ENCODE measurements at places on chromosomes 5 and 9.

DNA sequence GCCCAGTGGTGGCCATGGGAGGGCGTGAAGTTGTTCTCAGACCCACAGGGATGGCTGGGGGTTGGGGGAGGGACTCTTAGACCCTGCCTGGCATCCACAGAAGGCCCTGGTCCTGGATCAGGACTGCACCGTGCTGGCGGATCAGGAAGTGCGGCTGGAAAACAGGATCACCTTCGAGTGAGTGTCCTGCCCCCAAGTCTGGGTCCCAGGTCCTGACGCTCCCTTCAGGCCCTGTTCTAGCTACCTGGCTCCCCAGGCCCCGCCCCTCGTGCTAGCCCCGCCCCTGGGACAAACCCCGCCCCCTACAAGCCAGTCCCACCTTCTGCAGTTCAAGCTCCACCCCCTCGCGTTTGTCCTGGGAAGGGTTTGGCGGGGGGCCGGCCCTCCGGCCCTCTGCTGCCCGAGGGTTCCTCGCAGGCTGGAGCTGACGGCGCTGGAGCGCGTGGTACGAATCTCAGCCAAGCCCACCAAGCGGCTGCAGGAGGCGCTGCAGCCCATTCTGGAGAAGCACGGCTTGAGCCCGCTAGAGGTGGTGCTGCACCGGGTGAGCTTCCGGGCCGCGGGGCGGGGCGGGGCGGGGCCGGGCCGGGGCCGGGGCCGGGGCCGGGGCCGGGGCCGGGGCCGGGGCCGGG is 12.9 kb downstream of the RGS14 start:
- no peak for DNase-seq

DNA sequence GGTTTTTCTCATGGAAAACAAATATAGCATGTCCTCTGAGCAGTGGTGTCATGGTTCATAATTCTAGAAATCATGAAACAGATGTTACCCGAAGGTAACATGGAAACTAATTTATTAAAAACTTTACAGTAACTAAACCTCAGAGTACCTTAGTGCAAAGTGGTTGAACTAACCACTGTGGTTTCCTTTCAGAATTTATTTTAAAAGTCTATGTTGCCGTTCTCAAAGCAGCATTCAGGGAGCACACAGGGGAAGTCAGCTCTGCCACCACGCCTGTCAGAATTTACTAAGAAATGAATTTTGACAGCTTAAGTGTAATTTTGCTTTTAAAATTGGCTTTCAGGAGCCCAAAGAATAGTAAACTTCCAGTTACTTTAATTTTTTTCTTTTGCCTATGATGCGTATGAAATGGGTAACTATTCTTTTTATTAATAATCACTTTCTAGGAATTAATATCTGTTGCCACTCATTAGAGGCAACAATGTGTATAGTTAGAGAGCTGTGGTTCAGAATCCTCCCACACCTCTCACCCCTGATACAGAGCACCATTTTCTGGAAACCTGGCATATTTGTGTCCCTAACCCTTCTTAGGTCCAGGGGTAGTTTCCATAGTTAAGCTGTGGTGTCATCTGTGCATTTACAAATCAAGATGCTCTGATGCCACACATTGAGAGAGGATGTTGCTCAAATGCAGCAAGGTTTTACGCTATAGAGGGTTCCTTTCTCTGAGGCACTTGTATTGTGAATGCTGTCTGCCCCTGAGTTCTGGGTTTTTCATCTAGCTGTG is 202.6 kb downstream of the ZSWIM6 start:
- DNase-seq, result no peak

DNA sequence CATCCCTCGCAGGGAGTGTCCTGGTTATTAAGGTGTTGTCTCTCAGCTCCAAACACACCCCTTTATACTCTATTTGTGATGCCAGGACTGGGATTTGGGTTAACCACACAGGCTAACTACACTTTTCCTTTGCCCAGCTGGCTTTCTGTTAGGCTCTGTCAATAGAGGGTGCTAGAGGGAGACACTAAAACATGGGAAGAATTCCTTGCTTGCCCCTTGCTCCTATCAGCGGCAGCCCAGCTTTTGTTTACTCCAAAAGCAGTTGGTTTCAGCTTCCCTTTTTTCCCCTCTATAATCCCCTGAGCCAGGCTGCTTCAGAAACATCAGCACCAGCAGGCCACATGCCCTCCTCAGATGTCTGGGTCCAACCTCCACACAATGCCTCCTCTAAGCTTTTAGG is 297.1 kb downstream of the KCTD16 start:
- DNase-seq, result no peak

DNA sequence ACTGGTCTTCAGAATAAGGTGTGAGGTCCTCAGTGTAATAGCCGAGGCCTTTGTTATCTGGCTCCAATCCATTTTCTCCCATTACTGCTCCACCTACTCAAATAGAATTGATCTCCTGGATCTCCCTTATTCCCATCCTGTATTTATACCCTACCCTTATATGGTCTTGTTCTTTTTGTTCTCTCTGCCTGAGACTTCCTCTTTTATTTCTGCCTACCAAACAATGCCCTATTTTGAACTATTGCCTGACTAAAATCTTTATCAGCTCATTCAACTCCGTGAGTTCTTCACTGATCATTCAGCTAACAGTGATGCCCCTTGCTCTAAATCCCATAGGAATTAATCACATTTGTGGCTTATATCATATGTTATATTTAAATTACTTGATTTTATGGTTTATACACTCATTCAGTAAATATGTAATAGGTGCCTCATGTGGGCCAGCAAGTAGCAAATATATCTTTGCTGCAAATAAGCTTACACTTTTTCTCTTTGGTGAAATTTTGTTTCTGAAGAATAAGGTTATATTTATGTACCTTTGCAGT is 417.5 kb upstream of the MEF2C start:
- no peak for DNase-seq

GRCh38 chr5:34022121-34022705 is 14.4 kb upstream of the AMACR start:
- DNase-seq, result no peak

DNA sequence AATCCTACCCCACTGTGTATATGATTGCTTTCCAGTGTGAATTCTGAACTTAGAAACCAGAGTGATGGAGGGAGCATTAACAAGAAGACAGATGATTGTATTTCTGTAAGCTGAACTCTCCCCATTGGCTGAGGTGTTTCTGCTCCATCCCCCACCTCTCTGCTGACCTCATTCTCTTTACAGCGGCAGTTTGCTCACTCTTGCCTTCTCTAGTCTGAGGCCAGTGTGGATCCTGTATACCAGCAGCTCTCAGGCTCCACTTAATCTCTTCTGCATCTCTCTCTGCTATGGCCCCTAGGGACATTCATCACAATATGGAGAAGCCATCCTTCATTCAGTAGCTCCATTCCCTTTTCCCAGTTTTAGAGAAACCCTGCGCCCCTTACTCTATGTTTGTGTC is 358.8 kb downstream of the MAN2A1 start:
- no peak for DNase-seq

- no peak for DNase-seq
Observed at GRCh38 chr9:15371448-15371845, 51.2 kb upstream of the SNAPC3 start.
